Globus pallidus (tissue), 1 donor: ENCODE measurements at places on chromosomes 5 and 9.
A peak's percentile ranks its signal among the peaks of the same experiment; 100 is the strongest.

GRCh38 chr5:132054031-132054696 is 6.3 kb upstream of the IL3 start:
- no peak for DNase-seq

DNA sequence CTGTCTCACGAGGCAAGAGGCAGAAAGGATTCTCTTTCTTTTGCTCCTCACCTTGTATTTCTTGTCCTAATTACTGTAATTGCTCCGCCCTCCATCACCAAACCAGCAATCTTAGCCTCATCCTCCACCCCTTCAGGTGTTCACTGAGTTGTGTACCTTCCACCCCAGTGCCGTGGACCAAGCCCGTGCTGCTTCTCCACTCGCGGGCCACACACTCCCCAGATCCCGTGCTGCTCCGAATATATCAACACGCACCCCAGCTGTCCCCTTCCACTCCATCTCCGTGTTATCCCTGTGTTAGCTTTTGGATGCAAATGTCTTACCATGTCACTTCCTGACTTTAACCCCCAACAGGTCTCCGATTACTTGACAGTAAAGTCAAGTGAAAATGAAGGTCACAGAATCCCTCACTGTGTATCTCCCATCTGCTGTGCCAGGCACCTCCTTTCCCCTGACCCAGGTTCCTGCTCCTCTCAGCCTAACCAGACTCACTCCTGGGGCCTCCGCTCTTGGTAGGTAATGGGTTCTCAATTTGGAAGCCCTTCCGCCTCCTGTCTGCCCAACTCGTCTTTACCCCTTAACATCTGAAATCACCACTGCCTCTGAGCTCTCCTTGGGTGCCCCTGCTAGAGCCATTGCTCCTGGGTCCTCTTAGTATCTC is 320.2 kb downstream of the MED10 start:
- DNase-seq = no peak

- no peak for DNase-seq
These were observed 131.8 kb downstream of the ROR2 start for GRCh38 chr9:91818225-91818585.

- DNase-seq = no peak
These were observed 179.7 kb downstream of the C9orf152 start for GRCh38 chr9:110028271-110028670.

DNA sequence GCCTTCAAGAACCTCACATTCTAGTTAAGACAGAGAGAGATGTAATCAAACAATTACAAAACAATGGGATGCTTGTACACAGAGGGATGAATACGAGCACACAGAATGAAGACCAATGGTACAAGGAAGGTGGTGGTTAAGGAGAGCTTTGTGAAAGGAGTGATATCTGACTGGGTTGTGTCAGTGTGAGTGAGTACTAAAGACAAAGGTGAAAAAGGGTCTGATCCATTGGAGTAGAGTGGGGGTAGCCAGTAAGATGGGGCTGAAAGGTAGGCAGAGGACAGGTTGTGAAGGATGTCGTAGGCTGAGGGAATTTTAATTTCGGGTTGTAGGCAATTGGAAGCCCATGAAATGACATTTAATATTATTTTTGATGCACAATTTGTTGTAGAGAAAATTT is 9.9 kb downstream of the RBM18 start:
- DNase-seq = no peak

GRCh38 chr9:130417602-130418001 is 27.2 kb upstream of the ASS1 start:
- DNase-seq = no peak

GRCh38 chr9:27653246-27653645 is 80.0 kb upstream of the C9orf72 start:
- no peak for DNase-seq

GRCh38 chr9:137387114-137387890 is 35.7 kb downstream of the EXD3 start:
- no peak for DNase-seq

GRCh38 chr5:157494178-157494832 is 34.3 kb downstream of the NIPAL4 start:
- DNase-seq = no peak

- DNase-seq = no peak
These were observed 1028.5 kb downstream of the CDH18 start for GRCh38 chr5:18959535-18959934.

GRCh38 chr5:172622091-172623046 is 18.7 kb upstream of the NEURL1B start:
- no peak for DNase-seq

DNA sequence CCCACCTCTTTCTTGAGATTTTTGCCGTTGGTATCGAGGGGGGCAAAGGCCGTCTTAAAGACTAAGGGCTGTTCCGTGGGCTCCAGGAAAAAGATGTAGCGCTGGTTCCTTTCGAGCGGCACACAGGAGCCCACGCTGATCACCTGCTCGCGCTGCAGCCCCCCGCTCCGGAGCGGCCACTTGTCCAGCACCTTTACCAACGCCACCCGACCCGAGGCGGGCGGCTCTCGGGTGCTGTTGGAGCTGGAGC is 781 bp downstream of the NRG2 start:
- peak; percentile 22 for DNase-seq

DNA sequence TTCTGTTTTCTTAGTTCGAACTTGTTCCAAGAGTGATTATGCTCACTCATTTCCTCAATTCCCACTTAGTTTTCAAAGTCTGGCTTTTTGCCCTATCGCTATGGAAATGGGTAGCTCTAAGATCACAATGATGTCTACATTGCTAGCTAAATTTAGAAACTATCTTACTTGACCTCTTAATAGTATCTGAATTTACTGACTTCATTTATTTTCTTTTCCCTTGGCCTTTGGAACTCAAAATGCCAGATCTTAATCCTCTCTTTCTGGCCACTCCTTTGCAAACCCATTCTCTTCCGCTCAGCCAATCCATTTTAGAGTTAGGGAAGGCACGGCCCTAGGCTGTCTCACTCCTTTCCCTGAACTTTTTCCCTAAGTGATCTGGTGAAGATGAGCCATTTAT is 137.0 kb downstream of the FER start:
- DNase-seq = no peak

DNA sequence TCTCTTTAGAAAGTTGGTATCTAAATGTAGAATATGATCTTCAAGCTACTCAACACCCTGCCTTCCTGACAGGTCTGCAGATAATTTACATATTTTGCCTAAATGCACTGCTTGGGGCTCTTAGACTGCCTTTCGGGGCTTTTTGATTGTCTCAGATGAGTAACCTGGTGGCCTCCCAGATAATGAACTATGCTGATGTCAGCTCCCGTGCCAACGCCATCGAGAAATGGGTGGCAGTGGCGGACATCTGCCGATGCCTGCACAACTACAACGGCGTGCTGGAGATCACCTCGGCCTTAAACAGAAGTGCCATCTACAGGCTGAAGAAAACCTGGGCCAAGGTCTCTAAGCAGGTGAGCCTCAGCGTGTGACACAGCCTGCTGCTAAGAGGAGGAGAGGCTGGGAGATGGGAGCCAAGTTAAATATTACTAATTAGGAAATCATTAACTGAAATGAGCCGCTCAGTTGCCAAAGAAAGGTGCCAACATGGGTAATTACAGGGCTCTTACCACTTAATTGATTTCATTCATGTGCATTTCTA is 20.8 kb upstream of the CKMT2 start:
- no peak for DNase-seq

DNA sequence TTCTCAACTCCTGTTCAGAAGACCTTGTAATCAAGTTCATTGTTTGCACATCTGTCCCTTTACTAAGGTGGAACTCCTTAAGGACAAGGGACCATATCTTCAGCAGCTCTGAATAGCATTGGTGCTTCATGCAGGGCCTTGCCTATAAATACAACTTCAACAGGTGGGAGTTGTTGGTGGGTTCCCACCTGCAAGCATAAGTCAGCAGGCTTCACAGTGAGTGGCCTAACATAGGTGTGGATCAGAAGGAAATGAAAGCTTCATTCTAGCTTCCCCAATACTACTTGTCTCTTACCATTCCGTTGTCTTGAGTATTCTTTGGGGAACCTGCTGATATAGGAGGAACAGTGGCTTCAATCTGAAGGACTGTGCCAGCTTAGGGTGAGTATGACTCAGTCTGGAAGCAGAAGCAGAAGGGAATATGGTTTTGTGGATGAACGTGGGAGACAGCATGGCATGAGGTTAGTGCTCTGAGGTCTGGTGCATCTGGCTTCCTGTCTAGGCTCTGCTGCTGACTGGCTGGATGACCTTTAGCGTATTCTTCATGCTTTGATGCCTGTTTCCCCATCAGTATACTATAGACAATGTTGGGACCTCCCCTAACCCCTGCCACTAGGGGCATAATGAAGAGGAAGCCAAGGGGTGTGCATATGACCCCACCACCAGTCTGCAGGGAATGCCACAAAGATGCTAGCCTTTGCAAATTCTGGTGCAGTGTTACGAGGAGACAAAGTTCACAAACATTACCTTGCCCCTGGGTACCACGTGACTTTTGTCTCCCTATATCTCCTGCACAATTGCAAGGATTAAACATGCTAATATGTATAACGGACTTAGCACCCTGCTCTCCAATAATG is 192.3 kb downstream of the PALM2AKAP2 start:
- peak; percentile 56 for DNase-seq

DNA sequence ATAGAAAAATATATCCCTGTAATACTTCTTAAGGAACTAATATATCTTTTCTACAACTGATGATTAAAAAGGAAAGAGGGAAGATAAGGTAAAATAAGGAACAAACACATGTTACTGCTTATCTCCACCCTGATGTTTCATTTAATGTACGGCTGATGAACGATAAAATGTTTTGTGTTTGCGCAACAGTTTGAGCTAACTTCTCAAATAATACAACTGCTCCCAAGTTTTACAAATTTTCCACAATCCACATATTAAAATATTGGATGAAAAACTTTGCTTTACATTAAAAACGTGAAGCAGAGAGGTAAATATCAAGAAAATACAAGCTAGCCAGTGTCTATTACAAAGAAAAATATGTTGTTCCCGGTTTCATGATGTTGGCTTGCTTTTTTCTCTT is 21.0 kb upstream of the CSNK1G3 start:
- DNase-seq = no peak

DNA sequence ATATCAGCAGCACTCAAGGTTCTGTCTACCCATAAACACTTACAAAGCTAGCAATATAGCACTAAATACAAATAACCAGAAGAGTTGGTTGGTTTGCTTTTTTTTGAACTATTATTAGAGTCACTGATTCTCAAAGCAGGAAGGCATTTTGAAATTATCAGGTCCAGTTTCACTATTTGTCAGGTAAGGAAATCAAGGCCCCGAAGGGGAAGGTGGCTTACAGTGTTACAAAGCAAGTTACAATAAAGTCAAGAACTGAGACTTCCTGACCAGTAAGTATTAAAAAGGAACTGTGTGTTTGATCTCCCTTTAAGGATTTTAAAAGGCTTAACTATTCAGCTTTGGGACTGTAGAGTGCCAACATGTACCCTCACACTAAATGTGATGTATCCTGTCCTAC is 10.8 kb downstream of the C5orf15 start:
- no peak for DNase-seq

GRCh38 chr9:123257276-123257675 is 11.1 kb downstream of the STRBP start:
- DNase-seq = no peak

DNA sequence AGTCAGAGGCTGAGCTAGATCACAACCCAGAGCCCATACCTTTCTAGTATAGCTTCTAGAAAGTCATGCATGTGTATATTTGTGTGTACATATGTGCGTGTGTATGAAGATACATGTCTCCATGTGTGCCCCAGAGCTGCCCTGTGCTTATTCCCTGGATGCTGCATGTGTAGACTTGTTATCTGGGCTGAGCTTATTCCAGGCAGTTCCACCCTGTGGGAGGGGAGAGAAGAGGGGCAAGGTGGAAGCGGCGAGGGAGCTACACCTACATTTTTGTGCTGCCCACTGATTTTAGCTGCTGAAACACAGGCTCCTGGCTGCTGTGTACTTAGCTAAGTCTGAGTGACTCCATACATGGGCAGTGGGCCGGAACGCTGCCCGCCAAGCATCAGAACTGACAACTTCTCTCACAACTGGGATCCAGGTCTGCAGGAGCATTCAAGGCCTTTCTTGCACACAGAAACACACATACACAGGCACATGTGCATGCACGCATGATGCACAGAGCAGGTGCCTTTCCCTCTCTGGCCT is 38.0 kb upstream of the XPA start:
- no peak for DNase-seq

DNA sequence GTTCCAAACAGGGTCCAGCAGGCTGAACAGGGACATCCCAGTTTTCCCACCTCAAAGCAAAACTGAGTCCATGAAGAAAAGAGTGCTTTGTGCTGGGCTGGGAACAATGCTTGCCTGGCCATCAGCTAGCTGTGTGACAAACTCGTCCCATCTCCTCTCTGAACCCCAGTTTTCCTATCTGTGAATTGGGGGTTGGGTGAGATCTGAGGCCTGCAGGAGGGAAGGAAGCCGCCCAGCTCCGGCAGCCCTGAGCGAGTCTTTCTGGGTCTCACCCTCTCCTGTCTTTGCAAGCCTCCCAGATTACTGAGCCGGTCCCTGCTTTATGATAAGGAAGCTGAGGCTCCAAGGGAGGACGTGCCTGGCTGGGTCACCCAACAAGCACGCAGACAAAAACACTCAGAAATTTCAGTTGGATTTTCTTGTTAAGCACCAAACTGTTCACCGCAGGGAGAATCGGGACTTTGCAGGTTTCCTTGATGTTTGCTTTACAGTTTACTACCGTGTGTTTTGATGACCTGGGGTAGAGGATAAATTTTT is 82.6 kb upstream of the LMX1B start:
- no peak for DNase-seq

GRCh38 chr5:150645070-150645700 is 4.7 kb downstream of the SYNPO start:
- DNase-seq = peak; percentile 24

GRCh38 chr5:113147101-113147508 is 170.5 kb downstream of the DCP2 start:
- DNase-seq = no peak

GRCh38 chr5:14185326-14186058 is 42.4 kb downstream of the TRIO start:
- DNase-seq = peak; percentile 57

- DNase-seq = peak; percentile 33
These were observed at the start of gene PCDHB15 for GRCh38 chr5:141245250-141245717. TSS of gene PCDHB15 (plus strand) at chr5:141245395. CDS start at chr5:141245579, 184 bp downstream.

- no peak for DNase-seq
These were observed 226.7 kb downstream of the AGTPBP1 start for GRCh38 chr9:85515021-85515420.

- DNase-seq = peak; percentile 26
These were observed 79.0 kb downstream of the ZNF462 start for GRCh38 chr9:106941916-106942315.

DNA sequence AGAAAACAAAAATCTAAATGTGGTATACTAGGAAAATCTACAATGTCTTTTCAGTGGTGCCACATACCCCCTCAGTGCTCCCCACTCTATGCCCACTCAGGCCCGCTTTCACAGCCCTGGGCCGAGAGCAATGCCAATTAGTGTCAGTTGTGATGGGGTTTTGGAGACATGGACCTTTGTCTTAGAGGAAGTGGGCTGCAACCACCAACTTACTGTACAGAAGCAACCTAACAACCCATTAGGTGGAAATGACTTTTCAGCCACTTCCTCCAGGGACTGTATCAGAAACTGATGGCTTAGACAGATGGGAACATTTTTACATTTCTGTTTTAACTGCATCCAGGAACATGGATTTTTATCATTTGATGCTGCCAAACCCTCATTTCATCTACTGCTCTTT is 268.0 kb downstream of the BNC2 start:
- DNase-seq = no peak

- no peak for DNase-seq
These were observed 121.2 kb downstream of the RAPGEF6 start for GRCh38 chr5:131513780-131514179.

GRCh38 chr5:53276825-53277224 is 167.3 kb upstream of the MOCS2 start:
- no peak for DNase-seq
